Activated CD4-positive, alpha-beta T cell treated with anti-CD3 and anti-CD28 coated beads for 24 hours (primary cell): ENCODE measurements at places on chromosomes 2 and 18.
A peak's percentile ranks its signal among the peaks of the same experiment; 100 is the strongest.

DNA sequence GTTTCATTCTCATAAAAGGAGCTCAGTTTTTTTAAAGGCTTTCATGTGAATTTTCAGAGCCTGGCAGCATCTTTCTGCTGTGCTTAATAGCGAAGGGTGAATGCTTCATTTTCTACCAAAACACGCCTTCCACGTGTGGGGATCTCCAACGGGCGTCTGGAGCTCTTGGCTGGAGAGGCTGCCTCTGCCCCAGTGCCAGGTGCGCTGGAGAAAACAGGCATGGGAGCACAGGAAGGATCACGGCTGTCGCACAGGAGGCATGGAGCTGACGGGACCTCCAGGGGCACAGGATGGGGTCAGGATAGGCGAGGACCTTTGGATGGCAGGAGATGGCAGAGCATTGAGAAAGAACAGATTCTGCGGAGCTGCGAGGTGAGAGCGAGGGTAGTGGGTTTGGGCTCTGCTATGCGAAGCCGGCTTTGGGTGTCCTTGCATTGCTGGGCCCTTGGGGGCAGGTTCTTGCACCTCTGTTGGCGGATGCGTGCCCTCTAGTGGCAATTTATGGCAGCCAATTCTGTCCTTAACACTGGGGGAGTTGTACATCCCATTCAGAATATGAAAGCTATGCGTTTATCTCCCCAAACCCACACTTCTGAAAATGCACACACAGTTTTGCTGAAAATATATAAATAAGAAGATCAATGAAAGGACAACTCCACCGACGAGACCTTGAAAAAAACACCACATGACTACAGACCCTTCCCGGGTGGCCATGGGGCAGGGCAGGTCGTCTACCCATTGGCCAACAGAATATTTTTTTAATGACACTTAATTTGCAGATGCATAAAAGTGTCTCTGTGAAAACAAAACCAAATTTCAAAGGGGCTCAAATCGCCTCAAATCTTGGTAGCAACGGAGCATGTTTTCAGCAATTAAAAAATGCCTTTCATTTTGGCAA, 90.4 kb upstream of the SLC35G4 start:
- peak; percentile 12 for DNase-seq

GRCh38 chr18:80231151-80231550, 16.2 kb downstream of the PARD6G start:
- no peak for DNase-seq

GRCh38 chr2:174873471-174873870, 109.2 kb upstream of the CHRNA1 start:
- no peak for DNase-seq

GRCh38 chr2:190477661-190478454, 56.7 kb downstream of the NEMP2 start:
- no peak for DNase-seq

DNA sequence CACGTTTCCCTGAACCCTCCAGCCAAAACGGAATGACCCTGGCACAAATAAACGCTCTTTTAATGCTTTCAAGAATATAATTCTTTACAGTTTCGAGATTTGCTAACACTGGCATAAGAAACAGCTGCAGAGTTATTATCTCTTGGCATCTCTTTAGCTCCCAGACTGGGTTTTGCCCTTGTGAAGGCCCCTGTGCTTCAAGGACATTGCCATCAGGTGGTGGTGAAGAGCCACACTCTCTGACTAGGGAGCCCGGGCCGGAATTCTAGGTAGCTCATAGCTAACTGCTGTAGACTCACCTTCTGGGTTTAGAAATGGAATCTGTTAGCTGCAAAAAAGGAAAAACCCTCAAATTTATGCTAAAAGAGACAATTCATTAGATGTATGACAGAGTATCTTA, 13.3 kb upstream of the GALNT14 start:
- no peak for DNase-seq
